Right atrium auricular region (tissue), 2 donors: ENCODE measurements at places on chromosomes 5 and 9. TPM values are rescaled to one million over a fixed set of nuclear protein-coding genes. Genes with fewer than 3 reads are reported as not detected.
A peak's percentile ranks its signal among the peaks of the same experiment; 100 is the strongest.

DNA sequence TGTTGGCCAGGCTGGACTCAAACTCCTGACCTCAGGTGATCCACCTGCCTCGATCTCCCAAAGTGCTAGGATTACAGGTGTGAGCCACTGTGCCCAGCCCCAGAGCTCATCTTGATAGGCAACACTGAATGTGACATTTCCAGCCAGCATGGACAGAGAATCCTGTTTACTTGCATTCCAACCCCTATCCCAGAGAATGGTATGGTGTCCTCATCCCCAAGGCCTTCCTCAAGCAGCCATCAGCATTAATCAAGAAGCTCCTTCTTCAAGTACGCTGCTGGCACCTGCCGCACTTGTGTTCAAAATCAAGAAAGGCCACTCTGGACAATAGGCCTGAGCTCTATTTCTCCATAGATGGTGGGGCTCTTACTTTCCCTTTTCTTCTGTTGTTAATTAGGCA is 40.2 kb downstream of the STARD4 start:
- no peak for DNase-seq

DNA sequence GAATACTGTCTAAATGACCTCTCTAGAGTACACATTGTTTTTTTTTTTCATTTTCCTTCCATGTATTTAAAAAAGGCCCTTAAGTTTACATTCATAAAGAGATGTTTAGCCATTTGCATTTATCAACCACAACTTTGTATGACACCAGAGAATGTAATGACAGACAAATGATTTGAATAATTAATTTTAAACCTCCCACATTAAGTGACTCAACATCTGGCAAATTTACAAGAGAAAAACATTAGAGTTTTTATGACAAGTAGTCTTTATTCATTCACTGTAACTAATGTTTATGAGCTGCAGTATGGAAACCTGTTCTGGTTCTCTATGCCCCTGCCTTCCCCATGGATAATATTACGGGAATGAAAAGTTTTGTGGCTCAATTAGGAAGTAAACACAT is 1093.8 kb upstream of the CDH9 start:
- no peak for DNase-seq

DNA sequence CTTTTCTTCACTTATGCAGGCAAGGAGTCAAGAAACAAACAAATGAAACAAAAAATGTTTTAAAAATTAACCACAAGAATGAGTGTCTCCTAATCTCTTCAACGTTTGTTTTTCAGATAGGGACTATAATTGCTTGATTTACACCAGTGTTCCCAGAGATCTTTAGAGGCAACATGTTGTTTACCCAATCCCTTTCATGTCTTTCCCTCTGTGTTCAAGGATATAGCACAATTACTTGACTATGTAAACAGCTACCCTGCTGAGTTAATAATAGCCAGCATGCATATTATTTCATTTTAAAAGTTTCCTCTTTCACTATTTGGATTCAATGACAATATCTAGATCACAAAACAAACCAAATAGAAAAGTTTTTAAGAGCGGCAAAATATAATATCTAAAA is 25.1 kb upstream of the SHISAL2B start:
- no peak for DNase-seq

DNA sequence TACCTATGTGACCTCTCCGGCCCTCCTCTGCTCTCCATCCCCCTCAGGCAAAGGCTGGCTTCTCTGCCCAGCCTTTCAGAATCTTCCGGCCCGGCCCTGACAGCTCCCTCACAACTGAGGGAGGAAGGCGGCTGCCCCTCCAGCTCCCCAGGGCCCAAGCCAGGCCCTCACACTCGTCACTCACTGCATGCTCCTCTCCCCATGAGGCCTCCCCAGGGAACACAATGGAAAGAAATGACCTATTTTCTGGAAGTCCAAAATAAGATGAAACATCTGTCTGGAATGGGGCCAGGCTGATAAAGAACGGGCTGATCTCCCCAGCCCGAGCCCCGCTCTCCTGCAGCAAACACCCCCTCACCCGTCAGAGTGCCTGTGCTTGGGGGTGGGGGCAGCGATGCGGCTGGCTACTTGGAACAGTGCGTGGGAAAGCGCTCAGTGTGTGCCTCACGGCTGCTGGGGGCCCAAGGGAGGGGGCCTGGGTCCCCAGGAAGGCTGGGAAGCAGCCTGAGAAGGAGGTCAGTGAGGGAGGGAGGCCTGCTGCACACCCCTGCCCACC is 11.3 kb downstream of the PDGFRB start:
- peak; percentile 78 for DNase-seq

DNA sequence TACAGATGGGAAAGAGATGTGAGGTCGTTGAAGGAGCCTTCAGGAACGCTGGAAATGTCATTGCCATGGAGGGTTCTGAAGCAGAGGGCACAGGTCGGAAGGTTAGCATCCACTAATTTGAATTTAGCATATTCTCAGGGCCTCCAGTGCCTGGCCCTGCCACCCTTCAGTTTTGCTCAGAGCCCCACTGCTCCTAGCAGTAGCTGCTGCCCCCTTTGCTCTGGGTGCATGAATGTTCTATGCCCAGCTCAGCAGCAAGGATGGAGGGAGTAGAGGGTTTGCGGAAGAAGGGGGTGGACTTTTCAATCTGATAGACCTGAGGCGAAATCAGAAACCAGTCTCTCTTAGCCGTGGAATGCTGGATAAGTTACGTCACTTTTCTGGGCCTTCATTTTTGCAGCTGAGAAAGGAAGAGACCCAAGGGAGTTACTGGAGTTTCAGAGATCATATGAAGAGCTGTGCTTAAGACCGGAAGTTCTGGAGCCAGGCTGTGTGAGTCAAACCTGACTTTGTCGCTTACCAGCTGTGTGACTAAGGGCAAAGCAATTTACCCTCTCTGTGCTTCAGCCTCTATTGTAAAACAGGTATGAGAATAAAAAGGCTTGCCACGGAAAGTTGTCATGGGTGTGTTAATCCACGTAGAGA is 133.2 kb upstream of the PANK3 start:
- peak; percentile 77 for DNase-seq

GRCh38 chr5:553874-554273 is 29.6 kb upstream of the SLC9A3 start:
- no peak for DNase-seq

DNA sequence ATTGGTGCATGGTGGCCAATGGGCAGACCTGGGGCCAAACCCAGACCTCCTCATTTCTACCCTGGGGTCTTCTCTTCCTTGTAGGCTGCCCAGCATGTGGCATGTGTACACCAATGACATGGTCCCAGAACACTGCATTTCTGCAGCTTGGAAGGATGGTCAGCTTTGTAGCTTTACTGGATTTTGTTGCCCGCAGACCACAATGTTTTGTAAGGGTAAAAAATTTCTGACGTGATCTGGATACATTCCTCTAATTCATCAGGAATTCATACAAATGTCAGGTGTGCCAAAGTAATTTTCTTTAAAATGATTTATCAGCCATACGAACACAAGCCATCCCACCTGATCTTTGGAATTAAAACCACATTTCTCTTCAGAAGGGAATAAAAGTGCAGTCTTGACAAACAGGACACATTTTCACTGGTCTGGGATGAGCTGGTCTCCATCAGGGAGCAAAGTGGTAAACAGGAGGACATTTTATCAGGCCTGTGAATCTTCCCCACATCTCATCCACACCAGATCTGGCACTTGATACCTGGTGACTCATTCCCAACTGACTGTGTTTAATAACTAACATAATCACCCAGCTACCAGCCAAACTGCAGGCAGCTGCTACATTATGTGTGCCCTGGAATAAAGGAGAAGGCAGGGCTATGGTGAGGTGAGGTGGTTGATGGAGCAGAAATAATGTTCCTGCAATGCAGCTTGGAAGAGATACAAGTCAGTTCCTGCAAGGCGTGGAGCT is 103.9 kb downstream of the SPOCK1 start:
- no peak for DNase-seq

GRCh38 chr9:135332979-135333748 is 146.4 kb upstream of the PPP1R26 start:
- DNase-seq, result no peak

DNA sequence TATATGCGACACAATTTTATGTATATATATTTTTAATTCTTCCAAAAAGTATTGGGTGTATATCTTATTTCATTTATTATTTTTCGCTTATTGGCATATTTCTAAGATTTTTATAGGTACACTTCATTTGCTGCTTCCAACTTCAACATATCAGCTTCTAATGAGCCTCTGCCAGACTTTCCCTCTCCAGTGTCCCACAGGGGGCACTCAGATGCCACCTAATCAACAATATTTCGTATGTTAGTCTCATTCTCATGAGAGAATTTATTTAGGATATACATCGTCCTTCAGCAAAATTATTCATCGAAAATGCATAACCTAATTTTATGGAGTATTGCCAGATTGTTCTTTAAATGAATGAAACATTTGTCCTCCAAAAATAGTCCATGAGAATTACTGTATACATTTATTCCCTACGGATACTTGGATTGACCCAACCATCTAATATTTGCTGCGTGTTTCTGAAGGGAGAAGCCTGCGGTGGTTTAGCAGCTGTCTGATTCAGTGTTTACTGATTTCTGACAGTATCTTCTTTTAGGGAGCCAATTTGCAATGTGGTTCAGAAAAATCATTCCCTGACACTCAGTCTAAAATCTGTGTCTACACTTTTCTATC is 100.6 kb upstream of the SELENOP start:
- no peak for DNase-seq

DNA sequence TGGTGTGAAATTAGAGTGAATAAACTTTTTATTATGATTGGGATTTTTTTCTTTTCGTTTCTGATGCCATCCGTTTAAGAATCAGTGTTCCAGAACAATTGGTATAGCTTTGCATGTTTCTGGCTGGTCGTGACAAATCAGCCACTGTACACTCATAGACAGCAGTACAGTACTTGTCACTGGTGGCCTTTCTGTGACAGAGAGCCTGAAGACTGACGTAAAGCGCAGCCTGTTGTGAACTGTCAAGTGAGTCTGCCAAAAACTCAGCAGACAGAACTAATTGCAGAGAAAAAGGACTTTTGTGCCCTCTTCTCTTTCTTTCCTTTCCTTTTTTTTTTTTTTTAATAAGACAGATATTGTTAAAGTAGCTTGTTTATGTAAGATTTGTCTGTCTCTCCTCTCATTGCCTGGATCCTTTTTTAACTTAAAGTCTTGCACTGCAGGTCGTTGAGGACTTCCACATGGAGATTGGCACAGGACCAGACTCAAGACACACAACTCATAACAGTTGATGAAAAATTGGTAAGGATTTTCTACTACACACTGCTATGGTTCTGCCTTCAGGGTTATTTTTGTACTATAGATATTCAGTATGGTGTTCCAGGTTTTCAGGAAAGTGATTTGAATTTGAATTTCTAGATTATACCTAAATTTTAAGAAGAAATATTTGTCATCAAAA is 42.7 kb downstream of the NDUFS4 start:
- DNase-seq, result no peak

The DMRTA1 gene
- total RNA-seq, result 0.43 TPM

The ST8SIA4 gene
- 1.9 TPM for total RNA-seq

The MAPK9 gene
- total RNA-seq, result 30.0 TPM
